ENCODE measurements at places on chromosomes 2 and 18.
A peak's percentile ranks its signal among the peaks of the same experiment; 100 is the strongest.

DNA sequence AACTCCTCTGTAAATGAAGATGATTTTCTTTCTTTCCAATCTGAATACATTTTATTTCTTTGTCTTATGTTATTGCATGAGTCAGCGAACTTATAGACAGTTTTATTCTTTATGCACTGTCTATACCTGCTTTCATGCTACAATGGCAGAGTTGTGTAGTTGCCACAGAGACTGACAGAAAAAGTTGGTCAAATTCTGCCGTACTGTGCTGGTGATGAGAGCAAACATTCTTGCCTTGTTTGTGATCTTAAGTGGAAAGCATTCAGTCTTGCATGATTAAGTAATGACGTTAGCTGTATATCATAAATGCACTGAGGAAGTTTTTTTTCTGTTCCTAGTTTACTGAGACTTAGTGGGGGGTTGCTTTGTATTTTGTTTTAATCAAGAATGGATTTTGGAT is 32.9 kb downstream of the ZC3H15 start:
- no peak for DNase-seq

- DNase-seq, result no peak
Observed at GRCh38 chr18:79744625-79745024, 53.1 kb upstream of the KCNG2 start.

DNA sequence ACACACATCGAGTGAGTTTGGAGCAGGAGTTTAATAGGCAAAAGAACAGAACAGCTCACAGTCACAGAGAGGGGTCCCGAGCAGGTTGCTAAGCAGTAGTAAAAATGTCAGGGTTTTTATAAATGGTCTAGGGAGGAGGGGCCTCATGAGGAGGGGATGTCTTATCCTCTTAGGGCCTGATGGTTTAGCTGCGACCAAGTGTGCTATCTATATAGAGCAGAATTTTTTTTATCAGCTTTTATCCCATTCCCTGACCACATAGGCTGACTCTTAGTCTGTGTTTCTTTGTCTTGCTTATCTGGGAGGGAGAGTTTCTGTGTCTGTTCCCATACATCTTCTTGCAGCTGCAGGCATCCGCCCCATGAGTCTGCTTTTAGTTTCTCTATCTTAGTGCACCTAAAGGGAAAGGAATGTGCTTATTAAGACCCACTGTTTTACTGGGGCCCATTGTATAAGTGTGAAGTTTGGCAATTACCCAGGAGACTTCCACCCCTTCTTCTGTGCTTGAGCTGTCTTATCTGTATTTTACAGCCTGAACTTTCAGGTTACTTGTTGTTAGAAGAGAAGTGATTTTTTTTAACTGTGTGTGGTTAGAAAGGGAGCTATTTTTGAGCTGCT is 30.4 kb upstream of the GMCL1 start:
- no peak for DNase-seq

DNA sequence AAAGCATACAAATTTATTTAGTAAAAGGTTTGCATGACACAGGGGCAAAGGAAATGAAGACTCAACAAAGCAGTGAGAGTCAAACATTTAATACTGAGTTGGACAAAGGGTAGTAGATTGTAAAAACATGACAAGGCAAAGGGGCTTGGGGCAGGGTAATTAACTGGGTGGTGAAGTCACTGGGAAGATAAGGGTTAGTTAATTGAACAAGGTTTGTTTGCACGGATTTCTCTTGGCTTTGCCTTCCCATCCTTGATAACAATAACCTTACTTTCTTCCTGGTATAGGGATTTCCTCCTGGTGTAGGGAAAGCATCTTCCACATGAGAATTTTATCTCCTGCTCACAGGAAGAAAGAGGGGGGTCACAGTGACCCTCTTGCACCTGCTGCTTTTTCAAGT is 26.8 kb upstream of the RTTN start:
- DNase-seq, result no peak

DNA sequence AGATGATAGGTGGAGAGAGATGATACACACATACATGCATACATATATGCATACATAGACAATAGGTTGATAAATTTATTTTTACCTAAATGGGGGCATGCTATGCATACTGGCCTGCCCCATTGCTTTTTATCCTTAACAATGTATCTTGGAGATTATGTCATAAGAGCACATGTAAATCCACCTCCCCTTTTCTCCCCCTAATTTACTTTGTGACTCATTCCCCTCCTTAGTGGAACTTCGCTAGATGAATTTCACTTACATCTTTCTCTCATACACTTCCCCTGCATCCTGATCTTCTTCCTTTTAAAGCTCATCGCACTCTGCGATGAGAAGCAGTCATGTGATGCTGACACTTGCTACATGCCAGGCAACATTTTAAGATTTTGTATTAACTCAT is 223.6 kb downstream of the C1D start:
- DNase-seq, result no peak

DNA sequence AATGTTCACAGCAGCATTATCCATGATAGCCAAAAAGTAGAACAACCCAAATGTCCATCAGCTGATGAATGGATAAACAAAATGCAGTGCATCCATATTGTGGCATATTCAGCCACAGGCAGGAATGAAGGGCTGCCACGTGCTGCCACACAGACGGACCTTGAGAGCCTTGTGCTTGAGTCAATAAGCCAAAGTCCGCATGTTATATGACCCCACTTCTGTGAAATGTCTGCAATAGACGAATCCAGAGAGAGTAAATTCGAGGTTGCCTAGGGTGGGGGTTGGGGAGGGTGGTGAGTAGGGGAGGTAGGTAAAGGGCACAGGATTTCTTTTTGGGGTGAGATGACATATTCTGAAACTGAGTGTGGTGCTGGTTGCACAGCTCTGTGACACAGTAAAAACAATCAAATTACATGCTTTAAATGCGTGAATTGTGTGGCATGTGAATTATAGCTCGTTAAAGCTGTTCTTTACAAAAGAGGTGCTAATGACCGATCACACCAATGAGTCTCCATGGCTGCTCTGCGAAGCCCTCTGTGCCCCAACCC is 38.9 kb upstream of the LDLRAD4 start:
- DNase-seq, result no peak

- DNase-seq, result no peak
Observed at GRCh38 chr2:67896476-67896875, 166.3 kb downstream of the C1D start.

DNA sequence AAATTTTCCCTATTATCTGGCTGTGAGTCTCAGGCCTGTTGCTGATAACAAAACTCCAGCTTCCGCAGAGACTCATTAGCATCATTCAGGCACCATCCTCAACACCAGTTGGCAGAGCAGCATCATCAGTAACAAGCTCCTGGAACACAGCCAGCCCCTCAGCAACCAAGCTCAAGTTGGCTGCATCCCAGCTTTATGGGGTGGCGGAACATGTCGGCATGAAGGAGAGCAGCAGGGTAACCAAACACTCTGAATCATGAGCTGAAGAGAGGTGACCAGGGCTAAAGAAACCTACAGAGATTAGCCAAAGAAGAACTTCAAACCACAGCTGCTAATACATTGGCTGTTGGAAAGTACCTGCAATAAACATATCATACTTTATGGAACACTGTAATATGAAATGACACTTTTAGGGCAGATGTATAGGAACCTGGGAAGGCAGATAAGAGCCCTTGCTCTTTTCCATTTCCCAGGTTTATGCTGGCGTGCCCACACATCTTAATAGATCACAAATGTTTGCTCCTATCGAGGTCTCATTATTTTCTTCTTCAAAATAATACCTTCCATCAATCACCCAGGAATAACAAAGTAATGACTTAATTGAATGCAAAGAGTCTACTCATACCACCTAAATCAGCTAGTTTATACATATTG is 63.8 kb downstream of the PDE11A start:
- DNase-seq, result no peak

DNA sequence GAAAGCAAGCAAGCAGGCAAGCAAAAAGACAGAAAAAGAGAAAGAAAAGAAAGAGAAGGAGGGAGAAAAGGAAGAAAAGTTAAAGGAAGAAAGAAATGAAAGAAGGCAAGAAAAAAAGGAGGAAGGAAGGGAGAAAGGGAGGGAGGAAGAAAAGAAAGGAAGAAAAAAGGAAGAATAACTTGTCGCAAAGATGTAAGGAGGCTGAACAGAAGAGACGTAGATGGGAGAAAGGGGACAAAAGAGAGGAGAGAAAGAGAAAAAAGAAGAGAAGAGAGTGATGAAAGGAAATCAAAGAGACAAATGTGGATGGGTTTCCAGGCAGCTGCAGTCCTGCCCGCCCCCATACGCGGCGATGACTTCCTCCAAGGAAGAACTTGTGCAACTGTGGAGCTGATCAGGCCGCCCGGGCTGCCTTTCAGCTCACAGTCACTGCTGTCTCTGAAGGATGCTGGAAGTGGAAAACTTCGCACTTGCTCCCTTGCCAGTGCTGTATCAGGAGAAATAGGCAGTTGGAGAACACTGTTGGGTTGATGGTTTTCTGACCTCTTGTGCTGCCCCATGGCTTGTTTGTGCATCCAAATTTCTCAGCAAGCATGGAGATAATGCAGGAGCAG is 52.9 kb downstream of the TRIB2 start:
- DNase-seq, result no peak

DNA sequence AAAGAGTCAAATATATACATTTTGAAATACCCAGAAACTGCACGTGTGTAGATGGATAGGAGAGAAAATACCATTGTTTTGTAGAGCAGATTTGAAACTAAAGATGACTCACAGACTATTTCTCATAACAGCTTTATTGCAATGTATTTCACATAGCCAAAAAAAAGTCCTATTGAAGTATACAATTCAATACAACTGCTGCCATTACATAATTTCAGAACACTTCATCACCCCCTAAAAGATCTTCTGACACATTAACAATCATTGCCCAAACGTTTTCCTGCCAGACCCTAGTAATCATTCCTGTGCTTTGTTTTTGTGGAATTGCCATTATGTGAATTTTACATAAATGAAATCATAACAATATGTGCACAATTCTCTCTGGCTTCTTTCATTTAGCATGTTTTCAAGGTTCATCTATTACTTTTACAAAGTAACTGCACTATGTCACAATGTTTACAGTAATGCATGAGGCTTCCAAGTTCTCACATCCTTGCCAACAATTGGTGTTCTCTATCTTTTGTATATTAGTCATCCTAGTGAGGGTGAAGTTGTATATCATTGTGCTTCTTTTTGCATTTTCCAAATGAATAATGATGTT is 378.6 kb upstream of the CWC22 start:
- no peak for DNase-seq

DNA sequence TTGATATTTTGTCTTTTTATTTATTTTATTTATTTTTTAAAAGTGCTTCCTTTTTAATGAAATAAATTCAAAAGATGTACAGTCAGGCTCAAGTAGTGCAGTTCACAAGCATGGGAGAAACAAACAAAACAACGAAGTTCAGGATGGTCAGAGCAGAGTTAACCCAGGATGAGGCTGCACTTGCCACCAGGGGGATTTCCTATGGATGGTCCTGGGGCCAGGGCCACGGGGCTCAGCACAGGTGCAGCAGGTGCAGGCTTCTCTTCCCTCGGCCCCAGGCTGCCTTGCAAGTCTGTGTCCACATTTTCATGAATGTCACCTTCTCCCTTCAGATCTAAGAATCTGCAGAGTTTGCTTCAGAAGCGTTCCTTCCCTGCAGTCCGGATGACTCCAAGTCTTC is 76.5 kb downstream of the CDCA7 start:
- DNase-seq, result no peak

GRCh38 chr2:30266051-30266621 is 34.8 kb downstream of the LBH start:
- peak; percentile 69 for DNase-seq

DNA sequence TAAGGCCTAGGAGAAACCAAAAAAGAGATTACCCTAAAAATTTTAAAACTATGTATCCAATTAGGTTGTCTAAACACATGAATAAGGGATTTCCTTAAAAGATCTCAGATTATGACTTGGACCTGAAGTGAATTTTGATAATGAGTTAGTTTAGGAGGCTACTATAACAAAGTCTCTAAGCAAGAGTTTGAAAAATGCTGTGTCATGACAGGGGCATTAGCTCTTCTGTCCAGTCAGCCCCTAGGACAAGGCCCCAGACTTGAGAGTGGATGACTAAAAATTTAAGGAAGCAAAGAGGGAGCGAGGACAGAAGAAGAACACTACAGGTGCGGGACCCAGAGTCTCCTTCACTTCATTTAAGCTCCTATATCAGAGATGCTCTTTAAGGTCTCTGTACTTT is 135.9 kb downstream of the DTNB start:
- DNase-seq, result no peak

GRCh38 chr2:143907801-143908200 is 612.1 kb downstream of the ZEB2 start:
- no peak for DNase-seq

DNA sequence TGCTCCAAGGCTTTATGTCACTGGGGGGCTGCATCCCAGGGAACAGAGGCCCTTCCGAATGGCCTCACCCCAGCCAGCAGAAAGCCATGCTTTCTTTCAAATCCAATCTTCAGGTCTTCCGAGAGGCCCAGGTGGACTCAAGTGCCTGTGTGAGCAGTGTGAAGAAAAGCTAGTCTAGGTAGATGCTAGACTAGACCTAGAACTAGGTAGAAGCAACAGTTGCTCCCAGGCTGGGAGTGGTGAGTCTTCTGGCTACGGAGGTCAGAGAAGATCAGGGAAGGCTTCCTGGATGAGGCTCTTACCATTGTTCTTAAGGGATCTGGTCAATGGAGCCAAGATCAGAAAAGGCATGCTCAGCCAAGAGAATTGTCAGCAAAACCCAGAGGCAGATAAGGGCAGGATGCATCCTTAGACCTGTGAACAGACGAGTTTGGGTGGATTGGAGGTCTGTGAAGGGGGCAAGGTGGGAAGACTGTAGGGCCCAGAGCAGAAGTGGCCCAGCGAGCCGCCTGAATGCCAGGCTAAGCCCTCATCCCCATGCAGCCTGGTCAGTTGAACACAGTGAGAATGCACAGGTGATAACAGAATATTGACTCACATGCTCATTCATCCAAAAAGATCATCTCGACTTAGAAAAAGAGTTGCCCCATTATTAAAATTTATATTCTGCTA is 110.8 kb downstream of the SMAD7 start:
- no peak for DNase-seq

DNA sequence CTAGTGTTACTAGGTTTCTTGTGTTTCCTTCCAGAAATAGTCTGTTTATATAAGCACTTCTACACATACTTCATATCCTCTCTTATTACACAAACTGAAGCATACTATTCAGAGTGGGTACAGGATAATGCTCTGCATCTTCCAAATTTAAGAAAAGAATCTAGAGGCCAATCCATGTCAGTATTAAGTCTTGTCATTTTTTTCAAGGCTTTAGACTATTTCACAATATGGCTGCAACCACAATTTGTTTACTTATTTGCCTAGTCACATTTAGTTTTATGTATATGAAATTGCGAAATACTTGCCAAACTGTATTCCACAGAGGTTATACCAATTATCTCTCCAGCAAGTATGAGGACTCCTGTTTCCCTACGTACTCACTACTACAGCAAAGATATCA is 27.9 kb downstream of the IWS1 start:
- DNase-seq, result no peak

- no peak for DNase-seq
Observed at GRCh38 chr2:168328421-168328820, 81.0 kb upstream of the STK39 start.

- no peak for DNase-seq
Observed at GRCh38 chr18:23635283-23636070, 27.2 kb downstream of the ANKRD29 start.

Data from CD4-positive, alpha-beta T cell treated with Interleukin-21 for 1 hour (primary cell).